ENCODE measurements at places on chromosomes 3 and 15.

DNA sequence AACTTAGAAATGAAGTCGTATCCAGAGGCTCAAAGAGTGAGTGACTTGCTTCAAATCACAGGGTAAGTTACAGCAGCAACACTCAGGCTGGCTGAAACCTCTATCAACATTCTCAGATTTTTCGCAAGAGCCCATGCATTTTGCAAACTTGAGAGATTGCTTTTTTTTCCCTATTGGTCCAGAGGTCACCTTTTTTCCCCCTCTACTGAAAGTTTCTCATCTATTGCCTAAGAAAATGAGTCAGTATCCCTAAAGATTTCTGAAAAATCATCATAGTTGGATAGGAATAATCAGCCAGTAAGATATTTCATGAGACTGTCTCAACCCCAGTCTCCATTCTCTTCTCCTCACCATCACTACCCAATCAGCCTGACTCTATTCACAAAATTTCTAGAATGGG is 410.6 kb downstream of the FOXP1 start:
- no peak for DNase-seq

DNA sequence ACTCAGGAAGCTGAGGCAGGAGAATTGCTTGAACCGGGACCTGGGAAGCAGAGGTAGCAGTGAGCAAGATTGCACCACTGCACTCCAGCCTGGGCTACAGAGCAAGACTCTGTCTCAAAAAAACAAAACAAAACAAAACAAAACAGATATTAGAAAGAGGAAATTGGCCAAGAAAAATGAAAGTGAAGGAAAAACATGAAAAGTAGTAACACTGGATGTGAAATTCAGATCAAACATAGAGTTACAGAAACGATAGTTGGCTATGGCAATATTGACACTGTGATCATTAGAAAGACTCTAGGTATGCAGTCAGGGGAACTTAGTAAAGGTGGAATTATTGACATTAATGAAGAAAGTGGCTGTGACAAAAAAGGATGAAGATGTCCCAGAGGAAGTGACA is 13.2 kb upstream of the TIPARP start:
- DNase-seq = no peak

GRCh38 chr15:55420171-55420866 is 12.0 kb downstream of the PIERCE2 start:
- DNase-seq = no peak

DNA sequence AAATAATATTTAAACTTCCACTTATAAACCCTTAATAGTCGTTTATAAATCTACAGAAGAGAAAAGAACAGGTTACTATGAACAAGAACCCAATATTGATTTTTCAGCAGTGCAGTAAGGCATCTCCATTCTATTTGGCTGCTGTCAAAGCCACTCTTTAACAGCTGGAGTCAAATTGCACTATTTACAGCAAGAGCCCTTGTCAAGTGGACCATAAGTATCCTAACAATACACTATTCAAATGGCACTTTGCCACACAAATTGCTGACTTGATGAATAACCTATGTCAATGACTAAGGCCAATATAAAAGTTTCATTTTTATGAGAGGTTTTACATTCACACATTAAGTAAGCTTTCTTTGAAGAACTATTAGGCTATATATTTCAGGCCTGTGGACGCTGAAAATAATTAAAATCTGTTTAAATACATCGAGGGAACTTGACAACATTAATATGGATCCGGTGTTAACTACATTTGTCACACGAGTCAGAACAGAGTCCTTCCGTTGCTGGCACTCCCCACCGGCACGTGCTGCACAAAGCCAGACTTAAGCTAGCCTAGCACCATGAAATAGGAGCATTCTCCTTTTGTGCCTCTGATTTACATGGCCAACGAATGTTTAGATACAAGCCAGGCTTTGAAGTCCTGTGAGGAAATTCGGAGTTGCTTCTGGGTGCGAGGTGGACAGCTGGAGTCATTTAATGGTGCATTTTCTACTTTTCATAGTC is 100.5 kb downstream of the WDR72 start:
- no peak for DNase-seq

GRCh38 chr3:196753201-196753600 is 13.5 kb downstream of the PAK2 start:
- DNase-seq = no peak

DNA sequence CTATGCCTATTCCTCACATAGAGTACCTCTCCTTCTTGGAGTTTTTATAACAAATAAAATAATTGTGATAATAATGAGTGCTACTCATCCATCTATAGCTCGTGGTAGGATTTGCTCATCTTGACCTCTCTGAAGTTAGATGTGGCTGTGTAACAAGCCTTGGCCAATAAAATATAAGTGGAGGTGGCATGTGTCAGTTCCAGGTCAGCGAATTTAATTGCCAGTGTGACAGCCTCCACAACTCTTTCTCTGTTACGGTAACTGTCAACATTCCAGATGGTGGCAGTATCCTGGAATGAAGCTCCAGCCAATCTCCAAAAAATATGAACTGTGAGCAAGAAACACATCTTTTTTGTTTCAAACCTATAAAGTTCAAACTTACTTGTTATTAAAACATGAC is 13.8 kb downstream of the CLRN1 start:
- no peak for DNase-seq

DNA sequence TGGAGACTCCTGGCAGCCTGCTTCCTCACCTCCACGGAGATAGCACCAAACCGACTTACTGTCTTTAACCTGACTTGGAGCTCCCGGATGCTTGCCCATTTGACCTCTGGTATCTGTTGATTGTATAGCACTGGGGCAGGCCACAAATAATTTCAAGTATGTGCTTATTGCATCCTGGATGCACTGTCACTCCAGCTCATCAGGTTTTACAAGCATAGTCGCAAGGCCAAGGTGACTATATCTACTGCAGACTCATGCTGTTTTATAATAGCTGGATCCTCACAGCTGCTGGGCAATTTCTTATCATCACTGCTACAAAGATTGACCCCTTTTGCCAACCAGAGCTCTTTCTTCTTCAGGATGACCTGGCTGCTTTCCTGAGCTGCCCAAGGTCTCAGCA is 45.6 kb downstream of the PEX5L start:
- DNase-seq = no peak

- DNase-seq = no peak
These were observed 160.7 kb downstream of the OR4M2 start for GRCh38 chr15:22240986-22241385.

- DNase-seq = no peak
These were observed 742 bp upstream of the SEMA7A start for GRCh38 chr15:74434263-74435136.

GRCh38 chr15:87713475-87713879 is 543.1 kb downstream of the NTRK3 start:
- DNase-seq = no peak

GRCh38 chr3:78642226-78643035 is 1125.4 kb downstream of the ROBO1 start:
- no peak for DNase-seq

DNA sequence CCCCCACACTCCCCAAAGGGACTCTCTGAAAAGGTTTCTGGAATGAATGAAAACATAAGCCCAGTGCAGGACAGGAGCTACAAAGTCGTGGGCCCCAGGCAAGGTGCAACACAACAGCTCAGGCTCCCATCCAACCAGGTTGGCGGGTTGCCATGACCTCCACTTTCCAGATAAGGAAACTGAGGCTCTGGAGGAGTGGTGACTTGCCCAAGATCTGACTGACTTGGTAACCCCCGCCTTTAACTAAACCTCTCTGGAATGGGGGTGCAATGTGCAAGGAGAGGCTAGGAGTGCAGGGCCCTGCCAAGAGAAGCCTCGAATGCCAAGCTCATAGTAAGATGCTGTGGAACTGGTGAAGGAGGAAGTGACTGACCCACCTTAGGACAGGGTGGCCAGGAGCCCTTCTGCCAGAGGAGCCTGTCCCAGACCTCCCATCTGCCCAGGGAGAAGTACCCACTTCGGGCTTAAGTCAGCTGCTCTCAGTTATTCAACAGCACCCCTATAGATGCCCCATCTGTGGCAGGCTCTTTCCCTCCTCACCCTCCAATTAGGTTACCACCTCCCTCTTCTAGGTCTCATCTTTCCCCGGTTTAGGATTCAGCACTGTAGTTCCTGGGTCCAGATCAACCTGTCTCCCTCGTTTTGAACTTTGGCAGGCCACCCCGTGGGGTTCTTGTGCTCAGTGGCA is 553 bp upstream of the TNNC1 start:
- DNase-seq = no peak

DNA sequence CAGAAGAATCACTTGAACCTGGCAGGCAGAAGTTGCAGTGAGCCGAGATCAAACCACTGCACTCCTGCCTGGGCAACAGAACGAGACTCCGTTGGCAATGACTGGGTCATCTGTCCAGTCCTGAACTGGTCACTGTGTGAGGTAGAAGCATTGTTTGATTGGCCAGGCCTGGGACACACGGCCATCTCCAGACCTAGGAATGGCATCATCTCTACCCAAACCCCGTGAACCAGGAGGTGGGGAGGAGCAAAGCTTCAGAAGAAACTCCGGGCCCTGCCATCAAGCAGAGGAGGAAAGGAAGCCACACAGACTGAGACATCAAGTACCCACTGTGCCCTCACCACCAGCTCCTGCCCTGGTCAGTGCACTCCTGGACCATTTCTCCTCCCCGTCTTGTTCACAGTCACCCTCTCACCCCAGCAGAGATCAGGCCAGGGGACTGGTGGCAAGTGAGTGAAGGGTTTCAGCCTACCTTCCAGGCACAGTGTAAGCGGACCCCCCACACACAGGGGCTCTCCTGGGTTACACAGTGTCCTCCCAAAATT is 31.6 kb downstream of the GOLGA6L2 start:
- DNase-seq = no peak

DNA sequence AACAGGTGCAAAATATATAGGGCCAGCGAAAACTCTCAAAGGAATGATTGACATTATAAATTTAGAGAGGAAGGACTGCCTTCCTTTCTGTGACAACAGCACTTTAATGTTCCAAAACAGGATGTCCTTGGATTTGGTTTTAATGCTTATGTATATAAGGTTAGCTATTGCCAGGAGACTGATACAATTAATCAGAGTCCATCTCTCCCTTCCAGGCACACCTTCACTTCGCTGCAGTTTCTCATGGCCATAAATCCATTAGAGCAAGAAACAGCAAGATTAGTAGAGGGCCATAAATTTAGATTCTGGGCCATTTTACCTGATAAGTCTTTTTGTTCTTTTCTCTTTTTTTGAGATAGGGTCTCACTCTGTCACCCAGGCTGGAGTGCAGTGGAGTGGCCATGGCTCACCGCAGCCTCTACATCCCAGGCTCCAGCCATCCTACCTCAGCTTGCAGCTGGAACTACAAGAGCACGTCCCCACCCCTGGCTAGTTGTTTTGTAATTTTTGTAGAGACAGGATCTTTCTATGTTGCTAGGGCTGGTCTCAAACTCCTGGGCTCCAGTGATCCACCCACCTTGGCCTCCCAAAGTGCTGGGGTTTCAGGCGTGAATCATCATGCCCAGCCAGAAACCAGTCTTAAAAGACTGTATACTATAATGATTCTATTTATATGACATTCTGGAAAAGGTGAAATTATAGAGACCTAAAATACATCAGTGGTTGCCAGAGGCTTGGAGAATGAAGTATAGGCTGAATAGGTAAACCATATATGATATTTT is 15.7 kb upstream of the TFRC start:
- no peak for DNase-seq

DNA sequence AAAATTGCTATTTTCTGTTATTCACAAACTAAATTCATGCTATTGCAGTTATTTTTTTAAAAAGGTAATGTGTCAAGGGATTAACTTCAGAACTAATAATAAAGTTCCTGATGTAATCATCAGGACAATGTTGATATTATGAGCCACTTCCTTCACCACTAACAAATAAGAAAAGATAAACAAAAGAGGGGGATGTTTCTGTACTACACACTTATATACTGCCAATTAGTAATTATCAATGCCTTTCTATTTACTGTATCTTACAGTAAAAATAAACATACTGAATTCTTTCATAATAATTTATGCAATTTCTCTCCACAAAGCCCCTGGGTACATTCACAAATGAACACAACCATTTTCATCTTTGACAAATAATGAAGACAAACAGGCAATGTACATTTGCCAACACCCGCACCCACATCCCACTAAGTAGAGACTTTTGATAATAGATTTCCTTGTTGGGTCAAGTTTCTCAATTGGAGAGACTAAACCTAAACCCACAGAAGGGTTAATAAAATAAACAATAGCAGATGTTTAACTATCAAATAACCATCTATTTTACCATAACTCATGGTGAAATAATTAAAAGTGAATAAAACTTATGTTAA is 3.7 kb downstream of the CBLB start:
- no peak for DNase-seq

- DNase-seq = no peak
These were observed 67.4 kb downstream of the ATP10A start for GRCh38 chr15:25795712-25796111.

DNA sequence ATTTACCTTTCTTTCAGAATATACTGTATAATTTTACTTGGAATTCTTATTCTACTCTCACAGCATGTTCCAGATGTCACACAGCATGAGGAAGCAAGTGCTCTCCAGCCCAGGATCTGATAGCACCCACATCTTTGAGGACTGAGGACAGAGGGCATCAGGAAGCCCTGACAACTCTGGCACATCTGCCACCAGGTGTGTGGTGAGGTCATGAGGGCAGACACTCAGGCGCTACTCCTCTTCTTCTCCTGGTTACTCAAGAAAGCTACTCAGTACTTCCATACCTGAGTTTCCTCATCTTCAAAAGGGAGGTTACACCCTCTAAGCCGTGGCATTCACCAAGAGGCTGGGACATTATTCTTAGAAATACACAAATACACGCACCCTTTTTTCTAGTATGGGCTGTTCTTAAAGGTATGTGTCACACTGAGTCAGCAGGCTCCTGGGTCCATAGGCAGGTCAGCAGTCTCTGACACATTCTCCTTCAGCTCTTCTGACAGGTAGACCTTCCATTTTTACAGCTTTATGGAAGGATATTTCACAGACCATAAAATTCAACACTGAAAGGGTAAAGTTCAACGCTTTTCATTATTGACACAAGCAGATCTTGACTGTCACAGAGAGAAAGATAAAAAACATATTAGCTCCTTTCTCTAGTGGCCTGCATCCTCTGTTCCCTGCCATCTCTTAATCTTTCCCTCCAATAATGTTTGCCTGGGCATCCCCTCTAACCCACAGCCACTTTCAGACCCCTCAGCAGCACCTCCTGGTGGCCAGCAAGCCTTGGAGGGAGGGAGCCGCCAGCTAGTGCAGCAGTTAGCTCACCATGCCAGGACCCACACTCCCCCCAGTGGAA is 103.2 kb upstream of the TJP1 start:
- DNase-seq = no peak

DNA sequence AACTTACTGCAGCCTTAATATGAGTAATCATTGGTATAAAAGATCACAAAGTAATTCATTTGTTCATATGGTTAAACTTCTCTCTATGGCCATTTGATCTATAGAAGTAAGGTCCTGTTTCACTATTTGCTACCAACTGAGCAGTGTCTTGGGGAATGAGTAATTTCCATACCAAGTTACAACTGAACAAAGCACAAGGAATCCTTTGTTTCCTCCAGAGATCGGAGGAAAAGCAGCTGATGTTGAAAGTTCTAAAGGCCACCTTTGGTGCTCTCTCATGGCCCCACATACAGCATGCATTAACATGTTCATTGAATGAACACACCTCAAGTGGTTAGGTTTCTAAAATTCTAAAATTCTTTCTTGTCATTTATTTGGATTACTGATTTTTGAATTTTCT is 7.1 kb upstream of the CNTN3 start:
- no peak for DNase-seq

Measured in stimulated activated CD4-positive, alpha-beta T cell treated with anti-CD3 and anti-CD28 coated beads, Interleukin-15, amount 100 ng/mL, for 1 hour (primary cell).